ENCODE measurements at places on chromosomes 11 and 22. TPM values are rescaled to one million over a fixed set of nuclear protein-coding genes. Genes with fewer than 3 reads are reported as not detected.

DNA sequence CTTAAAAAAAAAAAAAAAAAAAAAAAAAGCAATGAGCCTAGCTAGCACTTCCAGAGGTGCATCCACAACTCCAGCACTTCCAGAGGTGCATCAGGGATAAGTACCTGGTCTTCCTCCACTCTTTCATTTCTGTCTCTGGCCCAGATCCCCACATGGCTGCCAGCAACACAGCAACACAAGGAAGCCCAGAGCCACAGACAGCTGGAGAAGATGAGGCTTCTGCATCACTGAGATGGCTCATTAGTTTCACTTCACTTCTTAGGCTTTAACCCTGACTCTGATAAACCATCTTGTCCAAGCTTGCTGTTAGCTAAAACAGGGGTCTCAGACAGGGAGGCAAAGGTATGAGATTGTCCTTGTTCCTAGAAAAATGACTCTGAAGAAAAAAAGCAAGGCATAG, 35.6 kb downstream of the PC start:
- DNase-seq, result no peak

DNA sequence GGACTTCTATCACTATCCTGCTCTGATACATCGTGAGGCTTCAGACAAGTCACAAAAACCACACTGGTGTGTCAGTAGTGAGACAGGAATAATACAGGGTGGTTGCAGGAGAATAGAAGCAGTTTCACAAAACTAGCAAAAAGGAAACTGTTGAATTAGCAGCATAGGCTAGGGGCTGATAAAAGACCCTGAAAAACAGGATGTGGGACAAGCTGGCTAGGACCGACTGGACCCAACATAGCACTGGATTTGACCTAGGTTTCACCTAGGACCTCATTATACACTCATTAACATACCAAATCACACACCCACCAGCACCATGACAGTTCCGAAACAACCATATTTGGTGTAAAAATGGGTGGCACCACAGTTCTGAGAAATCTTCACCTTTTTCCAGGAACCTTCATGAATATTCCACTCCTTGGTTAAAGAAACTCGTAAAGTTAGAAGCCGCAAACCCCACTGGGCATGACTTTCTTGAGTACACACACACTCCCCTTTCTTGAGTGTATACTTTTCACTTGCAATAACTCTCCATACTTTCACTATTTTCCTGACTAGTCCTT, 76.2 kb downstream of the SLC1A2 start:
- no peak for DNase-seq

The MUC15 gene
- total RNA-seq, result not detected

DNA sequence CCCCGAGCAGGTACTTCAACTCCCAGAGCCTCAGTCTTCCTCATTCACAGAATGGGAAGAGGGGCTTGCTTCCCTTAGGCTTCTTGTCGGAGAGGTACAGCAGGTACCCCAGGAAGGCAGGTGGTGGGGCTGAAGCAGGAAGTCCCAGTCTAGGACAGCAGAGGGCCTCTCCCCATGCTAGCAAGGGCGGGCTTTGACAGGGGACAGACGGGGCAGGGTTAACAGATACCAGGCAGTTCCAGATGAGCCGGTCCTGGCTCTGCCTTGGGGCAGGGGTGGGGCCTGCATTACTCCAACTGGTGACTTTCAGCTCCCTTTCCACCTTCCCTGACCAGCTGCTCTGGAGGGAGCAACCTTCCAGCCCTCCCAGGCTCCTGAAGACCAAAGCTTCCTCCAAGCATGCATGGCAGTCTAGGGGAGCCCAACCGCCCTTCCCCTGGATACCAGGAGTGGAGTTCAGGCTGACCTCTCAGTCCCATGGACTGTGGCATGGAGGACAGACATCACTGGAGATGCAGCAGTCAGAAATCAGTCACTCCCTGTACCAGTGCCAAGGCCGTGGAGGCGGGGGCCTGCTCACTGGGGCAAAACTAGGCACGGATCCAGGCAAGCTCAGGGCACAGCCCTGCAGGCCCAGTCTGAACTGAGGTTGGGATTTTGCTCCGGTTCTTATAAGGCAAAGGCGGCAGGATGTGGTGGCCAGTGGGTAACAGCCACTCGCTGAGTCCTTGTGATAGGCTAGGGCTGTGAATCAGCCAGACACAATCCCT, 60.5 kb downstream of the NAT10 start:
- DNase-seq, result peak; percentile 26

DNA sequence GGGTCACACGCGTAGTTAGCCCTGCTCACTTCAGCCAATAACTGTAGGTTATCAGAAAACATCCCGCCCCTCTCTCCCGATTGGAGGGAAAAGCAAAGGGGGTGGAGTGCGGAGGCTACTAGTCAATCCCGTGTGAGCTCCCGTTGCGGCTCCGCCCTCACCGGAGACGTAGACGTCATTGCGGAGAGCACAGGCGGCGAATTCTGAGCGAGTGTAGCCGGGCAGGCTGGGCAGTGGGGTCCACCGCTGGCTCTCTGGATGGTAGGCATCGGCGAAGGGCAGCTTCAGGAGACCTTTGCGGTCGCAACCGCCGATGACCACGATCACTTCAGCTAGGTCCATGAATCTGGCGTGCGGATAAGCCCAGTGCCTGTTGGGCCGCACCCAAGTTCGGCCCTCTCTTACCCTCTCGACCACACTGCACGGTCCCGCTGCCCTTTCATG, 4.7 kb downstream of the KLHL35 start:
- peak; percentile 94 for DNase-seq

The HBG1 gene
- total RNA-seq, result not detected

The OSBPL5 gene
- 15.6 TPM for total RNA-seq

DNA sequence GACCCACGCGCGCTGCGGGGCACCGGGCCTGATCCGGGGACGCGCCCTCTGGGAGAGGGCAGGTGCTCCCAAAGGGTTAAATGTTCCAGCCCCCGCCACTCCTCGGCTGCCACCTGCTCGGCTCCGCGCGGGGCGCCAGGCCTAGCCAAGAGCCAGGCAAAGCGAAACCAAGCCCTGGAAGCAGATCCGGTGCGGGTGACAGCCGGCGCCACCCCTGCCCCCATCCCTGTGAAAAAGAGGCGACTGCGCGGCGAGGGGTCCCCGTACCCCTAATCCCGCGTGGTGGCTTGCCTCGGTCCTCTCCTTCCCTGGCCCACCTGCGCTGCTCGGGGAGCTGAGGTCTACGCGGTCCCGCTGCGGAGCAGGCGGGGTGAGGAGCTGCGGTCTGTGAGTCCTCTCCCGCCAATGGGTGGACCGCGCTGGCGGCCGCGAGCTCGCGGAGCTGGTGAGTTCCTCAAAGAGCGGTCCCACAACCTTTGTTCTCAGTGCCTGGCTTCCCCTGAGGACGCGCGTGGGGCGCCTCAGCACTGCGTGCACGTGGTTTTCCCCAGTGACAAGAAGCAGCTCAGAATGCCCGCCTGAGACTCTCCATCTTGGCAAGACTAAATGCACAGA, at the start of gene ME3:
Gene ME3 (minus strand): TSS at position 610 of the 615 bp plus-strand sequence.
- peak; percentile 89 for DNase-seq

GRCh38 chr11:90133560-90134477, 644 bp upstream of the NAALAD2 start:
- DNase-seq, result no peak

GRCh38 chr11:132718711-132719671, 813.3 kb downstream of the OPCML start:
- no peak for DNase-seq

The FAM118A gene
- 26.5 TPM for total RNA-seq

The C11orf86 gene
- not detected for total RNA-seq

The H19 gene
- 279 TPM for total RNA-seq

The CCDC81 gene
- 0.70 TPM for total RNA-seq

DNA sequence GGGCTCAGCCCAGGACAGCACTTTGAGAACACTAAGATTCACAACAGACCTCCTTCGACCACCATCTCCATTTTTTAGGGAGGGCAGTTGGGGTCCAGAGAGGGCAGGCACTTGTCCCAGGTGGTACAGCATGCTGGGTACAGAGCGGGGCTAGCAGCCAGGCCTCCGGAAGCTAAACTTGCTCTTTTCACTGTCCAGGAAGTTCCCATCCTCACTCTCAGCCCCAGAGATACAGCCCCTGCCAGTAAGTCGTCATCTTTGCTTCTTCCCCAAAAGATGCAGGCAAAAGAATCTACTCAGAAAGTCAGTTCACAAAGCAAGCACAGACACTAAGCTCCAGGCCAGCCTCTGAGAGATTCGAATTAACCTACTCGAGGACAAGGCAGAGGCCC, 6.7 kb upstream of the RAB3IL1 start:
- DNase-seq, result no peak

The GAB4 gene
- not detected for total RNA-seq

- DNase-seq, result no peak
Measured at GRCh38 chr22:38481871-38482332, 14.0 kb downstream of the KDELR3 start.

DNA sequence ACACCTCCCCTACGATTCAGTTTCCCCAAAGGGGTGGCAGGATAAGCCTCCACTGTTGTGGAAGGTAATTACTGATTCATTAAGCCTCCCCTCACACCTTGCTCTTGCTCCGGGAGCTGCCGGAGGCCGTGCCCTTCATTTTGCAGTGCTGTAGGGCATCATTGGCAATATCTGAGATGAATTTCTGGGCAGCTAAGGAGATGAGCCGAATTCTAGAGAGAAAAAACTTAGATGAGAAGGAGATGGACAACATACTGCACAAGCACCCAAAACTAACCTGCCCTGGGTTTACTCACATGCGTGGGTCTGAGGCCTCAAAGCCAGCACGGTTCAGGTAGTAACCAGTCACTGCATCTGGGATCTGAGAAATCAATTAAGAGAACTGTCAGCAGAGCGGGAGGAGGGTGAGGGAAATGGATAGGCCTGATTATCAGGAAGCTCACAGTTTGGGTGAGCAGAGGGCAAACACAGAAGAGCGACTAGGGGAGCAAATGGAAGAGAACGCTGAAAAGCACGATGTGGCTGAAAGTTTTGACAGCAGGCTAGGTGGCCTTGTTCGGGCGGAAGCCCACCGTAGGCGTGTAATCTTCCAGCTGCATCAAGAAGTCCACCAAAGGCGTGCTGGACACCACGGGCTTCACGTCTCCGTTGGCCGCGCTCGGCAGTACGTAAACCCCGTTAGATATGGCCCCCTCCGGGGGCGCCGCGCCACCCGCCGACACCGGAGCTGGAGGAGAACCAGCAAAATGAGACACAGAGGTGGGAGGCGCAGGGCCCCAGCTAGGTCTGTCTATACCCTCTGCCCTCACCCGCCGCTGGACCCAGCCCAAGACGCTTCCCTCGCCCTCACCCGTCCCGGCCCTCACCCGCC, 689 bp downstream of the TAF10 start:
- peak; percentile 61 for DNase-seq

The VPREB1 gene
- total RNA-seq, result not detected

GRCh38 chr11:123505546-123506299, 75.7 kb downstream of the GRAMD1B start:
- no peak for DNase-seq

DNA sequence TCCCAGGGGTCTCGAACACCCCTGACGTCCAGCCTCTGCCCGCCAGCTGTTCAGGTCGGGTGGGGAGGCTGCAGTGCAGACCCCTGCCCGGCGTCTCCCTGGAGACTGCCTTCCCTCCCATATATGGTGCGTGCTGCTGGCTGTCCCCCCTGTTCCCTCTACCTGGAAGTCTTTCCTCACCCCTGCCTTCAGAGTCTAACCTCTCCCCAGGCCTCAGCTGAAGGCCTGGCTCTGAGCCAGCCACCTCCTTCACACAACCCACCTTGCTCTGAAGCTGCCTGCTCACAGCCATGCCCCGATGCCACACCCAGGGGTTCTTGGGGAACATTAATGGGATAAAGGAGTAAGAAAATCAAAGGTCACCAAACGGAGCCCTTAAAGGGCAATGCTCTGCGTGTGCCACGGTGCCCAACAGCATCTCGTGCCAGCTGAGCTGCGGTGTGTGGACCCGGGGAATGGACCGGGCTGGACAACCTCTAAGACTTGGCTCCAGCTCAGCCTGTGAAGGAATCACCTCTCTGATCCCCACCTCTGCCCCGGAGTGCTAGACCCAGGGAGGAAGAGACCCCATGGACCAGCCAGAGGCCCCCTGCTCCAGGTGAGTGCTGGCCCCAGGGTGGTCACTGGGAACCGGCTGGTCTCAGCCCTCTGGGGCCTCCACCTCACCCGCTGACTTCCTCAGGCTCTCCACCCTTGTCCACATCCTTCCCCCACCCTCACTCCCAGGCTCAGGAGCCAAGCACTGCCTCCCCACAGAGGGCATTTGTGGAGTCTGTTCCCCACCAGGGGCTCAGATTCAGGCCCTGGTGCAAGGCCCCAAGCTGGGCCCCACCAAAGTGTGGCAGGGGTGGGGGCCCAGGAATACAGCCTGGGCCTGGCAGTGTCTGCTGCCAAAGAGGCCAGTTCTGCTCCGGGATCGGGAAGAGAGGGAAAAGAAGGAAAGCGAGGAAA, at the start of gene NLRP6:
Gene NLRP6 (plus strand): TSS at position 407 of the 951 bp plus-strand sequence. CDS start 163 bp downstream, at position 570.
- peak; percentile 49 for DNase-seq

DNA sequence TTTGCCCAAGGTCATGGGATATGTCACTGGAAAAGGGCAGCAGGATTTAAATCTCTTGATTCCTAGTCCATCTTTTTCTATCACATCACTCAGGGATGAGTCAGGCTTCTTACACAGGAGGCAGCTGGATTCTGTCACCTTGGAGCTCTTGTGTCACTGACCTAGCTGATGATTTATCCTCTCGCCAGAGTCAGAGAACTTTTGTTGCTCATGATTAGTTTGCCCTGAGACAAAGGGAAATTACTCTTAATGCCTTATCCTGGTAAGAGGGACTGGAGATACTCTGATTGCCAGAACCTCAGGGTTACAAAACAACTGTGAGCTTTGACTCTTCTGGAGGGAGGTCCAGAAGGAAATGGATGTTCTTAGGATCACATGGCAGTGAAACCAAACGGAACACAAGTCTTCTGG, 10.1 kb downstream of the COA4 start:
- no peak for DNase-seq

DNA sequence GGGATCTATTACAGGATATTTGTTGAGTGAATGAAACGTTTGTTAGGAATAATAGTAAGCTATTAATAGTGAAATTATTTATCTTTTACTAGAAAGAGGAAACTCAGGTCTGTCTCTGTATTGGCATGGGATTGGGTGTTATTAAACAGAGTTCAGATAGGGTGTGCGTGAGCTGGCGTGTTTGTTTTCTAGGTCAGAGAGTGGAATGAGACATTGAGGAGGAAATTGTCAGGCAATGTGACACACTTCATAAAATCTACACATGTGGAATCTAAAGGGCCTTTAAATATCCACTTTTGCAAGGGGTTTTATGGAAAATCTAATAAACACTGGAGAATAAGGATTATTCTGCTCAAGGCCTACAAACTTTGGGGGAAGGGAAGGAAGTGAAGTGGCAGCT, 552.9 kb downstream of the NTM start:
- no peak for DNase-seq

All from right cardiac atrium (tissue), 5 donors.